NCI-H774 (cell line): ENCODE measurements at places on chromosomes 16 and 17.

DNA sequence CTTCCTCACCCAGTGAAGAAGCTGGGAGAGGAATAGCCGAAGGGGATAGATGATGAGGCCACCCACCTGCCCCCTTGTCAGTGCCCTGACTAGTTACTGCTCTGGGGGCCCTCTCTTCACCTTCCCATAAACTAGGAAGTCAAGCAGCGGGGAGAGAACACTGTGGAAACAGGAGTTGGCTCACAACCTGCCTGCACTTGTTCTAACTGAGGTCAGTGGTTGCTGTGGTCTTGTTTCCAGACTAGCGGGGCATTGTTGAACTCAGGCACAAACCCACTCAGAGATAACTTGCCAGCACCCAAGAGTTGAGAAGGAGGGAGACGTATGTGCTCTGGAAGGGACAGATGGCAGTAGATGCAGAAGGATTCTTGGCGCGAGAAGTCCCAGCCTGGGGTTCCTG, 48.6 kb upstream of the DDX52 start:
- DNase-seq = no peak

GRCh38 chr17:17510456-17511292, 14.5 kb upstream of the RASD1 start:
- DNase-seq = no peak

DNA sequence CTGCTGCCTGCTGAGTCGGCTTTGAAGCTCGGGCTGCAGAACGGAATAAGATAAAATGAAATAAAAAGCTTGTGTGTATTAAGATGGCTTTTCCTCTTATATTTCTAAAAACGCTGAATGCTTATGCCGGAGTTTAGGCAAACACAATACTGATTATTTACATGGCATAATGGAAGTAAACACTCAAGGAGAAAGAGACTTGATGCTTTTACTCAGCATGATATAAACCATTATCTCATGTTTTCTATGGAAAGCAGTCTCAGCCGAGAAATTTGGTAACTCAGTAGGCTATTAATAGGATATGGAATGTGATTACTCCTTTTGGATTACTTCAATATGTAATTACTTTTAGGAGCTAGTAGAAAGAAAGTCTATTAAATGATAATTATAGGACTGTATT, 153.3 kb downstream of the CDH11 start:
- DNase-seq = no peak

DNA sequence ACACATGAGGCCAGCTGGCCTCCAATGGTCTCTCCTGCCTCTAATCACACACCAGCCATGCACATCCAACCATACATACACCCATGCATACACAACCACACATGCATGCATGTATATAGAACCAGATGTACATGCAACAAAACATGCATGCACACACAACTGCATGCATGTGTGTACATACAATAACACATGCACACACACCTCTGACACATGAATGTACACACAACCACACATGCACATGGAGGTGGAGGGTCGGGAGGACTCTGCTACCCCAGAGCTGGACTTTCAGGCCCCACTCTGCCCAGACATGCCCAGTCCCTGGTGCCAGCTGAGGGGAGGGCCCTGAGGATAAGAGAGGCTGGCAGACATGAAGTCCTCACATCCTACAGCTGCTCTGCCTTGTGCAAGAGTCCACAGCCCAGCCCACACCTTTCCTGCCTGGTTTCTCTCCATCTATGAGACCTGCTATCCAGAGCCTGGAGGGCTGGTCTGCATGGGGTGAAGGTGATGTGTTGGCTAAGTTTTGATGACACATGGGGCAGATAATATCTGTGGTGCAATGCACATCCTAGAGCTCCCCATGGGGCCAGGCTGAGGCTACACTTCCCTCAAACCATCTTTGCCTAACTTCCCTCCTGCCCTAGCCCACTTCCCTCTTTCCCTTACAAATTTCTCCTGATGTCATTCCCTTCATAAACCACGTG, 50.9 kb upstream of the SDK2 start:
- DNase-seq = no peak

GRCh38 chr17:72812823-72813222, 279.7 kb downstream of the SLC39A11 start:
- no peak for DNase-seq

DNA sequence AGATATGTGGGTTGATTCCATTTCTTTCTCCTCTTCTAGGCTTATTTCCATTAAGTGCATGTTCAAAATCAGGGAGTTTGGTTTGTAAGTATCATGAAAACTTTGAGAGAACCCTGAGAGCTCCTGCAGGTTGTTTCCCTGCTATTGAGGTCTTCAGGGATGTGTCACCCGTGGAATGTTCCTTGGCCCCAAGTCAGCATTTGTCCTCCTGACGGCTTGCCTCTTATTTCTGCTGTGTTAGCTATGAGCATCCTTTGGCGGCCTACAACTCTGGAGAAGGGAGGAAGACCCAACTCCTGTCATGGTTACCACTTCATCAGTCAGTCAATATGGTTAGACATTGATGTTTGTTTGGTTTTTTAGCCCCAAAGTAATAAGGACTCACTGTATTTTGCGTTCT, 180.8 kb downstream of the FTO start:
- no peak for DNase-seq

- no peak for DNase-seq
Observed at GRCh38 chr17:44627513-44628242, 28.6 kb upstream of the MEIOC start.

DNA sequence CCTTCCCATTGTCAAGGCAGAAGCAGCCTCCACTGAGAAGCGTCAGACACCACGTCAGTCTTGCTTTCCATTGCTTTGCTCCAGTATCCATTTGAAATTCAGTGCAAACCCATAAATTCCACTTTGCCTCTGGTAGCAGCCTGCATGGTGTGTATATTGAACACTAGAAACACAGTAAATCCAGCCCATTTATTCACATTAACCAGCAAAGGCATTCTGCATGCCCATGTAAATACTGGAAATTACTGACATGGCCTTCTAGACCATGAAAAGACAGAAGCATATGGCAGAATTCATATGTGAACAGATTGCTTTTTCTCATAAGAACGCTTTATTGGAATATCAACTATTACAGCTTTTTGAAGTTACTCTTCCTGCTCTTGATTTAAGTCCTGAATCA, 595.0 kb downstream of the WWOX start:
- no peak for DNase-seq

- no peak for DNase-seq
Observed at GRCh38 chr16:19021747-19022146, 38.0 kb downstream of the TMC7 start.

DNA sequence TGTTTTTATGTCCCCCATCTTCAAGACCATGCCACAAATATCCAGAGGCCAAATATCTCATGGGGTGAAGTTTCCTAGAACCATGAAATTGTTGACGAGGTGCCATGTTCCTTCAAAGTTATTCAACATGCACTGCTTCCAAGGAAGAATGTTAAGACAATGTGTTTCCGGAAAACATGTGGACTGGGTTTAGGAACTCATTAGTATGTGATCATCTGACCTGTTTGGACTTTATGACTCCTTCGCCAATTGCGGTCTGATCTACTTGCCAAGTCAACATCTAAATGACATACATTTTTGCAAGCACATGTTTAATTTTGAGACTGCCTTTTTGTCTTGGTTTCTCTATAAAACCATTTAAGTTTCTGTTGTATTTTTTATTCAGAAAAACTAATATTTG, 234.8 kb downstream of the MAF start:
- DNase-seq = no peak

- DNase-seq = no peak
Observed at GRCh38 chr17:58161566-58161965, 5.2 kb upstream of the OR4D2 start.

GRCh38 chr16:81384006-81384405, 60.6 kb upstream of the CMIP start:
- DNase-seq = no peak

DNA sequence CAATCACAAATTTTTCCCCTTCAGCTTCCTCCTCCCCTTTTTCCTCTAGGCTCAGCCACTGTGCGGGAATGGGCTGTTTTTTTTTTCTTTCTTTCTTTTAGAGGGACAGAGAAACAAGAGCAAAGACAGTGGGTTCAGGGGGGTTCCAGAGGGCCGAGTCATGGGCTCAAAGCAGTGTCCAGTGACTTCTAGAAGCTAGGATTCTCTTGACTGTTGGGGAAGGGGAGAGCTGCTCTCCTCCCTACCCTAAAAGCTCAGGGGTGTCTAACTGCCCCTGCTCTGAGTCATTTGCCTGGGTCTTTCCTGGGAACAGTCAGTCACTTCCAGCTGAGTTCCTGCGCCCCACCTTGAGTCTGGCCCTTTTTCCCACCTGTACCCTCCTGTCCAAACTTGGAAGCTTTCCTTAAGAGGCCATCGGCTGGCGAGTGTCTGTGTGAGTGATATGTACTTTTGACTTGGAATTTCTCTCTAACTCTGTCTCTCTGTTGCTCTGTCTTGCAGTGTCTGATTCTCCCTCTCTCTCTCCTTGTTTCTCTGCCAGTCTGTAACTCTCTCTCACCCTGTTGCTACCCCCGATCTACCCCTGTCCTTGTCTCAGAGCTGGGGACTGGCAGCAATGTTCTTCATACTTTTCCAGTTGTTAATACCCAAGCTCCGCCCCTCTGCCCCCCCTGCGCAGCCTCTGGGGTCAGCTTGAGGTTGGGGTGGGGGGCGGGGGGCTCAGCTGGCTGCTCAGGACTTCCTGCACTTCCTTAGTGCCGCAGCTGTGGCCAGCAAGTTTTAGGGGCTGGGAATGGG, 2.4 kb downstream of the THRA start:
- DNase-seq = no peak

DNA sequence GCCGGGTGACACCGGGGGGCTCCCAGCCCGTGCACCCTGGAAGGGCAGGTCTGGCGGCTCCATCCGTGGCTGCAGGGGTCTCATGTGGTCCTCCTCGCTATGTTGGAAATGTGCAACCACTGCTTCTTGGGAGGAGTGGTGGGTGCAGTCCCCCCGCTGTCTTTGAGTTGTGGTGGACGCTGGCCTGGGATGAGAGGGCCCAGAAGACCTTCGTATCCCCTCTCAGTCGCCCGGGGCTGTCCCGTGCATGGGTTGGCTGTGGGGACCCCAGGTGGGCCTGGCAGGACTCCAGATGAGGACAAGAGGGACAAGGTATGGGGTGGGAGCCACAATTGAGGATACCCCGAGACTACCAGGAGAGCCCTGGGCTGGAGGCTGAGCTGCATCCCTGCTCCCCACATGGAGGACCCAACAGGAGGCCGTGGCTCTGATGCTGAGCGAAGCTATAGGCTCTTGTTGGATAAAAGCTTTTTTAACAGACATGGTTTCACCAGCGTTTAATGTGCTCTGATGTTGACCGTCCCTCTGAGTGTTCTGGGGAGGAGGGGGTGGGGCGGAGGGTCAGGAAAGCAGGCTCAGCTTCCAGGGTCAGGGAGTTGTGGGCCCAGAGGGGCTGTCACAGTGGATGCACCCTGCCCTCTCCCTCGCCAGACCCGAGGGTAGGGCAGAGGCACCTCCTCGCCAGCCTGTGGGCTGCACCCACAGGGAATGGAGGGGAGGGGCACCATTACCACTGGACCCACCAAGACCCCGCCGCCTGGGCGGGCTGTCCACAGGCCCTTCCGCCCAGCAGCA, 5.4 kb downstream of the SPATA2L start:
- DNase-seq = no peak

- no peak for DNase-seq
Observed at GRCh38 chr17:65415991-65416390, 145.5 kb downstream of the AXIN2 start.

DNA sequence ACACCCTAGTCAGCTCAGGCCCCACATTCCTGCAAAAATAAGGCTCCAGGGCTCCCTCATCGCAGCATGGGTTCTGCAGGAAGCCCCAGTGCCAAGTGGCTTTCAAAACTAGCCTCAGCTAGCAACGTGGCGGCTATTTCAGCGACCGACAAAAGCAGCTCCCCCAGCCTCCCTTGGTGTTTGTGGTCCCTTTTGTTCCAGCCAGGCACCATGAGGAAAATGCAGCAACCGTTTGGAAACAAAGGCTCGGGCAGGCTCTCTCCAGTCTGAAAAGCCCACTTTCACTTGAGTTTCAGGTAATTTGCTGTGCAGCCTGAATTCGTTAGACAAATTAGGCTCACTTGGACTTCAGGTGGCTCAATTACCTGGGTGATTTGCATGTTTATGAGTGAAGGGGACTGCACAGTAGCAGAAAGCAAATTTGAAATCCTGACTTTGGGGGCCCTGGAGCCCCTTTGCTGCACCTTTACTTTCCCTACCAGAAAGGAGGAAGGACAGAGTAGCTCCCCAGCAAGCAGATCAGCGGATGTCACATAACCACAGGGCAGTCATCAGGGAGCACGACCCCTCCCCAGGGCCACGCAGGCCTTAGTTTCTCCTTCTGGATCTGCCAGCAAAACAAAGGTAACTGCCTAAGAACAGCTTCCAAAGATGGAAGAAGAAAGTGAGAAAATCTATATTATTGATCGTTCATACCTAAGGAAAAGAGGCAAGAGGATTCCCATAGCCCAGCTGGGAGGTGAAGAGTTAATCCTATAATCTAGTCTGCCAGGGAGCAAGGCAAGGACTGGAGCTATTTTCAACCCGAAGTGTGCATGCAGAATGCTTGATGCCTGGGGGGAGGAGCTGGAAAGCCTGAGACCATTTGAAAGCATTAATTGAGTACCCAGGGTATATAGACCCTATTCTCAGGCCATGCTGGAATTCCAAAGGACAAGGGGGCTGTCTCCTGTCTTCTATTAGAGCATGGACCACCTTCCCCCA, 143.1 kb upstream of the SDK2 start:
- DNase-seq = peak; percentile 30

- no peak for DNase-seq
Observed at GRCh38 chr17:55580596-55581133, 69.4 kb upstream of the SMIM36 start.

- no peak for DNase-seq
Observed at GRCh38 chr17:5975661-5976060, 94.5 kb upstream of the WSCD1 start.

DNA sequence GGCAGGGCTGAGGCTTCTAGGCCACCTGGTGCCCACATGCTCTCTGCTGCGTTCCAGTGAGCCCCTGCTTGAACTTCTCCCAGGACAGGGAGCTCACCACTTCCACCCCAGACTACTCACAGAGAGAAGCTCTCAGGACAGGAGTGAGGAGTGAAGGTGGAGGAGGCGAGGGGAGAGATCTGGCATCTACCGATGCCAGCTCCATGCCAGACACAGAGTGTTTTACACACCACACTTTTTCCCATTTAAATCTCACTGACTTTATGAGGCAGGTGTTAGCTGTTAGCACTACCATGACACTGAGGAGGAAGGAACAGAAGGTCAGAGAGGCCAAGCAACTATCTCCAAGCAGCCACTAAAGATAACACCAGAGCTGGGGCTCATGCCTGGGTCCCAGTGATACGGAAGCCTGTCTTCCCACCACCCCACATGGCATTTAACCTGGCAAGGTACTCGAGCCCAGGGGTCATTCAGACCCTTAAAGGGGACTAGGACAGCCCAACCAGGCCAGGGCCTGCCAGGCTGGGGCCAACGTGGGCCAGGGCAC, 6.8 kb downstream of the FAM83G start:
- DNase-seq = no peak

DNA sequence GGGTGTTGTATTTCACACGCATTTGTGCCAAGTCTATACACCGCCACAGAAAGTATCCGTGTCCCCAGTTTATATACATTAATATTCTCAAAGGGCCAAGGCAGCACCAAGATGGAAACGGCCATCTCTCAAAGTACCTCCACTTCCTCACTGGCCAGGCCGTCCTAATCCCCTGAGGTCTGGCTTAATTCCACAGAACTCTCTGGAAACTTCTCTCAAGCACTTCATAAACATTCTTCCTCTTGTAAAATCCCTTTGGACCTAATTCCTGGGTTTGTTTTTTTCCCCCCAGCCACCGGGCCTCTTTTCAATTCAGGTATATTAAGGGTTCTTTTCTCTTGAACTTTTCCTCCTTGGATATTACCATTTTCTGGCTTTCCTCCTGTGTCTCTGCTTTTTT, 5.1 kb upstream of the ERN1 start:
- DNase-seq = no peak
